ENCODE measurements at places on chromosomes 7 and 10. TPM values are rescaled to one million over a fixed set of nuclear protein-coding genes. Genes with fewer than 3 reads are reported as not detected.
A peak's percentile ranks its signal among the peaks of the same experiment; 100 is the strongest.

DNA sequence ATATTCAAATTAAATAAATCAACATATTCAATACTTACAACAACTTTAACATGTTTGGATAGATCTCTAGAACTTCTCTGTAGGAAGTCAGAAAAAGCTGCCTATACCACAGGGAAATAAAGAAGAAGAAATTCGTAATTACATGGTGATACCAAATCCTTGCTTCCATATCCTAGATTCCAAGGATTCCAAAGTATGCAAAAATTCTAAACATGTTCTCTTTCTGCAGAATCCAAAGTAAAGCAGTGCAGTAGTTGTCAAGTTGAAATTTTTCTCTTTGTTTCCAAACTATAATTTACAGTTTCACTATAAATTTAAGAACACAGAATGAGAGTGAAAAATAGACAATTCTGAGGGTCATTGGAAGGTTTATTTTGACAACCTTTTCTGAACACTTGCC, 233.7 kb upstream of the PTN start:
- no peak for DNase-seq

DNA sequence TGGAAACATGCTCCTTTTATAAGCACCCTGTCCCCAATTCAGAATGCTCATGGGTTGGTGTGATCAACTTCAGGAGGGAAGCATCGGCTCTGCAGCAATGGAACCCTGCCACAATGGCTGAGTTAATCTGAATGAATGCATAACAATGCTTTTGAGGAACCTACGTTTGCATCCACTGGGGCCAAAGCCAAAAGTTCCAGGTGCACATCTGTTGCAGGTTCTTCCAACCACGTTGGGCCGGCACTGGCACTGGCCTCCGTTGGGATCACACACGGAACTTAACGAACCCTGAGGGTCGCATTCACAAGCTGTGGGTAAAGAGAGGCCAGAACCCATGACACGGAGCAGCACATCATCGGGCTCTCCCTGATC, 43.4 kb downstream of the LAMB1 start:
- no peak for DNase-seq

GRCh38 chr7:128989961-128990360, 52.2 kb downstream of the IRF5 start:
- no peak for DNase-seq

- DNase-seq = no peak
Measured at GRCh38 chr10:27482984-27483956, 20.8 kb upstream of the RAB18 start.

FRA10AC1 gene
- polyA plus RNA-seq = 0.95 TPM

- no peak for DNase-seq
Measured at GRCh38 chr7:19161671-19162070, 16.4 kb upstream of the FERD3L start.

GRCh38 chr7:158164101-158165095, 423.2 kb downstream of the PTPRN2 start:
- DNase-seq = no peak

ATRNL1 gene
- polyA plus RNA-seq = not detected

GRCh38 chr10:79187121-79187940, 118.6 kb downstream of the ZMIZ1 start:
- DNase-seq = peak; percentile 46

FAM237B gene
- not detected for polyA plus RNA-seq

Measured in CD14-positive monocyte (primary cell).